Neural progenitor cell (in vitro differentiated cells): ENCODE measurements at places on chromosomes 7 and 10. TPM values are rescaled to one million over a fixed set of nuclear protein-coding genes. Genes with fewer than 3 reads are reported as not detected.

LSM5 gene
- total RNA-seq, result 80.2 and 168 TPM in 2 replicates

OR2A1 gene
- not detected in 2 replicates for total RNA-seq

MNX1 gene
- total RNA-seq, result not detected in 2 replicates

CREB5 gene
- total RNA-seq, result 1.2 and 2.8 TPM in 2 replicates

SMIM30 gene
- total RNA-seq, result 68.1 and 112 TPM in 2 replicates

GHRHR gene
- not detected in 2 replicates for total RNA-seq

STAM gene
- 37.2 and 43.2 TPM in 2 replicates for total RNA-seq

PRSS37 gene
- total RNA-seq, result not detected in 2 replicates

SORCS1 gene
- total RNA-seq, result 11.1 and 15.2 TPM in 2 replicates

ABCF2 gene
- 31.3 and 40.7 TPM in 2 replicates for total RNA-seq

MBLAC1 gene
- 1.6 and 2.7 TPM in 2 replicates for total RNA-seq

- H3K4me3 ChIP-seq, result no peak overlapping the region
- DNase-seq, result no peak
- no peaks in the 10 kb centered on the region for H3K4me1 ChIP-seq
These were observed 112.1 kb downstream of the LMBR1 start for GRCh38 chr7:156780724-156781455.

DNA sequence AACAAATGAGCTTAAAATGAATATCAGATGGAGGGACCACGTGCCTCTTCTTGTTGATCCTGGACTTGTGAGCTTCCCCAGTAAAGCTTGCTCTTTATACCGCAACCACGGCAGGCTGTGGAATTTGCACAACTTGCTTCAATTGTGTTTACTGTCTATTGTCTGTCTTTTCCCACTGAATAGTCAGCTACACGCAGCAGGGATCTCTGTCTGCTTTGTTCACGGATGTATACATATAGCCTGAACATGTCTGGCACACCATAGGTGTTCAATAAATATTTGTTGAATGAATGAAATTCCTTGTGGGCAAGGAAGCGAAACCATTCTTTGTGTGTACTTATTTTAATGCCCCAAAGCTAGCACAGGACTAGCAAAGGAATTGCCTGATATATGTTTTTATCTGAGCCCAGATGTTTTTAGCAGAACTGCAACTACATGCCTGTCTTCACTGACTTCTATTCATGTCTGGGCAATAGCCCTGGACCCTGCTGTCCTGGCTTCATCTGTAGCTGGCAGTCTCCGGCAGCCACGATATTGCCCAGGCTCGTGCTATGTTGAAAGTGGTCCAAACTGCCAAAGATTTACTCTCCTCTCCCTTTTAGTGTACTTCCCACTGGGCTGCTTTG, 29.9 kb upstream of the IFRD1 start:
- peak; percentile 64 for DNase-seq
- H3K36me3 ChIP-seq, result no peaks in the 10 kb centered on the region
- H3K27ac ChIP-seq, result no peak overlapping the region
- H3K4me3 ChIP-seq, result no peak overlapping the region
- H3K4me1 ChIP-seq, result peaks cover 37% of the 10 kb centered on the region
- H3K27me3 ChIP-seq, result no peaks in the 10 kb centered on the region

DNA sequence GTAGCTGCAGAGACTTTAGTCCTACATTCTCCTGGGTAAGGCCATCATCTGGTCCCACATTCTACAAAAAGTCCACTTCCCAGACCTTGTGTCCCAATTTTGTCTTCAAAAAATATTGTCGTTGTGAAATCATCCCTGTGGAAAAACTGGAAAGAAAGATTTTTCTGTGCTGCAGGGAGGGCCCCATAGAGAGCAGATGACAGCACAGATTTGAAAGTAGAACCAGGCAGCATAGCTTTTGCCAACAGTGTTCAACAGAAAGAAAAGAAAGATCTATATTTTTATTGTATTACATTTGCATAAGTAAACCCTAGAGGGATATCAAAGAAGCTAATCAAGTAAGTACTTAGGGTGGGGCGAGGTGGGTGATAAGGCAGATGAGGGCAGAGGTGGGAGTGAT, 48.3 kb upstream of the C1GALT1 start:
- DNase-seq, result no peak
- H3K27me3 ChIP-seq, result no peaks in the 10 kb centered on the region
- H3K27ac ChIP-seq, result no peak overlapping the region
- H3K36me3 ChIP-seq, result no peaks in the 10 kb centered on the region

GRCh38 chr7:129780257-129780973, 168.9 kb downstream of the NRF1 start:
- no peak overlapping the region for H3K27ac ChIP-seq
- peaks cover 100% of the 10 kb centered on the region for H3K27me3 ChIP-seq
- H3K4me1 ChIP-seq, result peaks cover 37% of the 10 kb centered on the region

GRCh38 chr7:45155941-45156340, 1.6 kb upstream of the RAMP3 start:
- no peaks in the 10 kb centered on the region for H3K36me3 ChIP-seq
- H3K4me3 ChIP-seq, result no peak overlapping the region
- no peak overlapping the region for H3K27ac ChIP-seq
- peaks cover 43% of the 10 kb centered on the region for H3K27me3 ChIP-seq
- H3K4me1 ChIP-seq, result no peaks in the 10 kb centered on the region

- H3K36me3 ChIP-seq, result no peaks in the 10 kb centered on the region
- no peaks in the 10 kb centered on the region for H3K27me3 ChIP-seq
- H3K4me3 ChIP-seq, result no peak overlapping the region
- no peaks in the 10 kb centered on the region for H3K4me1 ChIP-seq
- DNase-seq, result no peak
These were observed 450.8 kb downstream of the ETV1 start for GRCh38 chr7:13538669-13539068.

DNA sequence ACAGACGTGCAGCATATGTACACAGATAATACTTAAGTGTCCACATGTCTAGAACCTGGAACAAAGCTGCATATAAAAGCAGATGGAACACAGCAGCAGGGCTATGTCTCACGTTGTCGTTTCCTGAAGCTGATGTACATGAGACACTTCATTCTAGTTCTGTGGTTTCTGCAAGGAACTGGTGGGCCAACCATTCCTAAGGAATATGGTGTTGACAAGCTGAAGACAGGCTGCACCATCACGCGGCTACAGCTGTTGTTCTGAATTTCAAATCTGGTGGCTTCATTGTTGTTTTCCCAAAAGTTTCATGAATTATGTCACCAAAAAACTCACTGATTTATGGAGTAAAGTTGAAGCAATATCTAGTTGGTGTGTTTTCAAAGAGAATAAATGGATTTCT, 33.7 kb downstream of the PRKAG2 start:
- DNase-seq, result no peak
- H3K4me1 ChIP-seq, result peaks cover 2% of the 10 kb centered on the region
- no peaks in the 10 kb centered on the region for H3K36me3 ChIP-seq
- no peaks in the 10 kb centered on the region for H3K27me3 ChIP-seq
- no peak overlapping the region for H3K4me3 ChIP-seq
- H3K27ac ChIP-seq, result no peak overlapping the region

DNA sequence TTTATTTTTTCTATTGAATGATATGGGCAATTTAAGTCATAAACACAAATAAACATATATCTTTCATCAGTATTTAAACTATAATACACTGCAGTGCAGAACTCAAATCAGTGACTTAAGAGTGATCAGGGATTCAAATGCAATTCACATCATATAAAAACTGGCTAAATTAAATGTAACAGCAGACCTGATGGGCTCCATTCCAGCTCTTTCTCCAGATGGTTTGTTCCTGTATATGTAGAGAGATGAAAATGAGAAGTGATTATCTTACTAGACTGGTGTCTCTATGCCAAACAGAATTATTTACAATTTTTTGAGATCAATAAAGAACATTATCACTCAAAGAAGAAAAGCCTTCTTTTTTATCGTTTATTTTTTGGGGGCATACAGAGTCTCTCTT, 568.8 kb upstream of the ADARB2 start:
- no peaks in the 10 kb centered on the region for H3K4me1 ChIP-seq
- no peak overlapping the region for H3K27ac ChIP-seq
- DNase-seq, result no peak
- no peaks in the 10 kb centered on the region for H3K27me3 ChIP-seq
- no peak overlapping the region for H3K4me3 ChIP-seq

GRCh38 chr10:28704464-28705161, 27.3 kb downstream of the BAMBI start:
- no peak overlapping the region for H3K4me3 ChIP-seq
- no peak for DNase-seq
- H3K36me3 ChIP-seq, result no peaks in the 10 kb centered on the region
- no peaks in the 10 kb centered on the region for H3K27me3 ChIP-seq
- no peaks in the 10 kb centered on the region for H3K4me1 ChIP-seq

DNA sequence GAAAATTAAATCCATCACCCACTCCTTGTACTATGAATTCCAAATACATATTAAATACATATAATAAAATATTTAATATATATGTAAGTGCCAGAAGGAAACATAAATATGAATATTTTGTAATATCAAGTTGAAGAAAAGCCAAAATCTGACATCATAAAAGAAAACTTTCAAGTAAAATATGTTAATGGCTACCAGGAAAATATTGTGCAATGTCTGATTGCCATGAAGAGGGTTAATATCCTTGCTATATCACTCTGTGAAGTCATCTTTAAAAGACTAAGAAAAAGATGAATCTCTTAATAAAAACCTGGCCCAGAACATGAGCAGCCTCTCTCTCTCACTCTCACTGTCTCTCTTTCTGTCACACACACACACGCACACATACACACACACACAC, 130.2 kb downstream of the EGFR start:
- no peaks in the 10 kb centered on the region for H3K27me3 ChIP-seq
- no peak overlapping the region for H3K4me3 ChIP-seq
- DNase-seq, result no peak
- H3K27ac ChIP-seq, result no peak overlapping the region
- no peaks in the 10 kb centered on the region for H3K36me3 ChIP-seq

DNA sequence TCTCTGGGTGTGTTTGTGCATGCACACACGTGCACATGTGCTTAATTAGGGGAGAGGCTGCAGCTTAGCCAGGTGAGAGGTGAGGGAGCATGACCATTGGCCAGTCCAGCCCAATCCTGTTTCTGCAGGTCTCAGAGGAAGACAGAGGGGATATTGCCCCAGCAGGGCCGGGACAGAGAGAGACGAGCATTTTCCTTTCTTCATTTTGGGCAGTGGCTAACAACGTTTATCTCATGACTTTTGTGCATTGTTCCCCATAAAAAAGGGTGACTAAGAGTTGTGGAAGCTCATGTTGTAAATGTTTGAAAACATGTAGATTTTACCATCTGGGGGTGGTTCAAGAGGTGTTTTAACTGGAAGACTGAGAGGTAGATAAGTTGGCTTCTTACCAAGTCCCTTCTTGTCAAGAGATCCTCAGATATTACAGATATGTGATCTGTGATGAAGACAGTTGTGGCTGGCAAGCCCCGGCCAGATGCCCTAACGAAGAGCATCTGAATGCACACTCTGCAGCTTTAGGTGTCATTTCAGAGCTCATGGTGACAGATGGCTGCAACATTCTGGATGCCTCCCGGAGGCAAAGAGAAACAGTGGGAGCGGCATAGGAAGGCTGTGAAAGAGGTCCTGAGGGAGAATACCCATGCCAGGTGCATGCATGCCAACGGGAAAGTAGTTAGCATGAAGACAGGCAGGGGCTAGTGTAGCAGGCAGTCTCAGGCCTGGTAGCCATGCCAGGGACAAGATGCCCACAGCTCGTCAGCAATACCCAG, 16.7 kb upstream of the DMBT1 start:
- H3K36me3 ChIP-seq, result no peaks in the 10 kb centered on the region
- H3K4me3 ChIP-seq, result no peak overlapping the region
- no peak overlapping the region for H3K27ac ChIP-seq
- no peaks in the 10 kb centered on the region for H3K27me3 ChIP-seq
- no peaks in the 10 kb centered on the region for H3K4me1 ChIP-seq
- DNase-seq, result no peak

GRCh38 chr7:74202841-74203556, 6.8 kb upstream of the LAT2 start:
- peak; percentile 66 for DNase-seq
- no peak overlapping the region for H3K27ac ChIP-seq
- H3K27me3 ChIP-seq, result no peaks in the 10 kb centered on the region
- H3K4me1 ChIP-seq, result no peaks in the 10 kb centered on the region

GRCh38 chr7:98472521-98472954, 71.6 kb upstream of the BAIAP2L1 start:
- no peaks in the 10 kb centered on the region for H3K36me3 ChIP-seq
- H3K4me3 ChIP-seq, result no peak overlapping the region
- DNase-seq, result no peak
- H3K27me3 ChIP-seq, result peaks cover 22% of the 10 kb centered on the region
- no peak overlapping the region for H3K27ac ChIP-seq

DNA sequence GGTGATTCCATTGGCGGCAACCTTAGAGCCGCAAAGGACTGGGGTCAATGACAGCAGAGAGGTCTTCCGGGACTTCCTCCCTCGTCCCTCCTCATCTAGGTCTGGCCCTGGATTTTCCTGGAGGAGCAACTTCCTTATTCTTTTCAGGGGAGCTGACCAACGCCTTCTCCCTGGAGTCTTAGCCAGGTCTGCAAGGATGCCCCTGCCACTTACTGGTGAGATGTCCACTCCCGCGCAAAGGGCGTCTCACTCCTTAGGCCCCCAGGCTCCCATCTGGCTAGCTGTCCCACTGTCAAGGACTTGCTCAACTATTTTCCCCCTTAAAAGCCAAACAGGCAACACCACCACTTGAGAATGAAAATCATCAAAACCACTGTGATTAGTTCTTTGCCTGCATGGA, 42.0 kb upstream of the NMT2 start:
- H3K4me1 ChIP-seq, result peaks cover 8% of the 10 kb centered on the region
- H3K4me3 ChIP-seq, result no peak overlapping the region
- no peaks in the 10 kb centered on the region for H3K27me3 ChIP-seq
- no peak for DNase-seq
- H3K36me3 ChIP-seq, result no peaks in the 10 kb centered on the region
- no peak overlapping the region for H3K27ac ChIP-seq

- no peak overlapping the region for H3K4me3 ChIP-seq
- H3K4me1 ChIP-seq, result peaks cover 16% of the 10 kb centered on the region
- no peak for DNase-seq
- H3K36me3 ChIP-seq, result no peaks in the 10 kb centered on the region
These were observed 47.1 kb downstream of the NRCAM start for GRCh38 chr7:108409146-108409545.

DNA sequence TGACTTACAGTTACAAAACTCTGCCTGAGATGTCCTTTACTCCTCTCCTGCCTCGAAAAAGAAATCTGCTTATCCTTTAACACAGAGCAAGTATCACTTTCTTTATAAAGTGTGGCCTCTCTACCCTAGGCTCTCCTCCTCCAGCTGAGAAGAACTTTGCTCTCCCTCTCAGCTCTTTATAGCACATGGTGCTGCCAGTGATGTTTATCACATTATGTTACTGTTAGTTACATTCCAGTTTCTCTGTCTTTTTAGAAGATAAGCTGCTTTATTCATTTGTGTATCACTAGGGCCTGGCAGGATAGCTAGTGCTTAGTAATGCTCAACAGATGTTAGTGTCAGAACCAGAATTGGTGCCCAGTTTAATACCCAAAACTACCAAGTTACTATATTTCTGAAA, 41.1 kb upstream of the TMEM229A start:
- H3K4me1 ChIP-seq, result no peaks in the 10 kb centered on the region
- H3K27me3 ChIP-seq, result no peaks in the 10 kb centered on the region
- no peaks in the 10 kb centered on the region for H3K36me3 ChIP-seq
- no peak overlapping the region for H3K27ac ChIP-seq

GRCh38 chr10:59362959-59363381, 621 bp upstream of the FAM13C start:
- peak overlapping the region; percentile 62 for H3K4me3 ChIP-seq

- H3K4me1 ChIP-seq, result no peaks in the 10 kb centered on the region
- no peak overlapping the region for H3K27ac ChIP-seq
- no peak for DNase-seq
- H3K4me3 ChIP-seq, result no peak overlapping the region
- no peaks in the 10 kb centered on the region for H3K36me3 ChIP-seq
These were observed 15.4 kb upstream of the KDM7A start for GRCh38 chr7:140192176-140192575.
